Effector CD4-positive, alpha-beta T cell (primary cell): ENCODE measurements at places on chromosomes 12 and 14.

DNA sequence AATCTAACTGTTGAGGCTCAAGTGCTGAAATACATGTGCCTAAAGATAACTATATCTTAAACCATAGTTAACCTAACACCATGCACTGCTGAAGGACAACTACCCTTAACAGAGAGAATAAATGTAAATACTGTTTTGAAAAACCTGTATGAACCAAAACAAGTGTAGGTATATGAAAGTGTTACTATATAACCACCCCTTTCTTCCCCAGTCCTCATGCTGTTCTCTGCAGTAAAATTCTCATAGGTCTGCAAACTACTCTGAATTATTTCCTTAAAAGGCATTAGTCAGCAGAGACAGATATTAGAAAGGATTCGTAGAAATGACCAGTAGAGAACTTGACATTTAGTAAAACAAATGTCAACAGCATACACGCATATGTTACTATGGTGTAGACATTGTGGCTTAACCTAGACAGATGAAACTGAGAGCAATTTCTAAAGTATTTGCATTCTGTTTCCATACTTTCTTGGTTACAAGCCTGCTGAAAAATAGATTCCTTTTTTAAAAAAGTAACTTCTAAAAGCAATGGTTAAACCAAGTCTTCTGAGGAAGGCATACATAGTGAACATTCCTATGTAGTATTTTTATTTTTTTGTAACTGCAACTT lies 13.9 kb downstream of the CSRP2 start:
- no peak for DNase-seq

GRCh38 chr14:62532181-62532580 lies 513.1 kb downstream of the KCNH5 start:
- DNase-seq = no peak

DNA sequence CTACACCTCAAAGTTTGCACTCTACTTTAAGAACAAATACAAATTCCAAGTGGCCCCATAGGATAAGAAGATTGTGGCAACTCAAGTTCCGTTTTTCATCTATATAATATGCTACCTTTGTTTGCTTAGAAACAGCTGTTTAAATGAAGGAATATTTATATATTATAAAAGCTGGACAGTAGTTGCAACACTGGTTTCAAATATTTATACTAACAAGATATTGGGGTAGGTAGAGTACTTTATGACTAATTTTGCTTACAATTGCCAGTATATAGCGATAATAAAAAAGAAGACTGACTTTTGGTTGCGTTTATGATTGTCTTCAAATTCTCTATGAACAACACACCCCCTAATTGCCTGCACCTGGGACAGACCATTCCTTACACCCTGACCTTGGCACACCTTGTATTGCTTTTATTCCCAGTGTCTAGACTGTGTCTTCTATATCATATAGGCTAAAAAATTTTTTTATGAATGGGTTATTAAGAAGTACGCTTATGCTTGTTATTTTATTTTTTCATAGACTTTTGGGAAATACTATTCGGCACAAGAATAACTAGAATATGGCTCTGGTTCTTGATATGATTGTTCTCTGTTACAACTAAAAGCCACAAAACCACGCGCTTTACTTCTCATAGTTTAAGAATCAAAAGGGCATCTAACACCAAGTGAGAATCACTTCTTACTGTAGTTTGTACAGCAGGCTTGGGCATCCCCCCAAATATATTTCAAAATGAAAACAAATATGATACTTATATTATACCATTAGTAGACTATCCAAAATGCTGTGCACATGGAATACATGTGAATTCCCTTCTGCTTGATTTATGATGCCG lies 455.4 kb upstream of the DCN start:
- no peak for DNase-seq

- DNase-seq = no peak
Measured at GRCh38 chr12:64385468-64385867, 5.1 kb downstream of the C12orf56 start.

- no peak for DNase-seq
Measured at GRCh38 chr12:9143929-9144729, 28.4 kb upstream of the A2M start.
